ENCODE measurements at places on chromosomes 1 and 21.

GRCh38 chr1:169509354-169509753 is 23.6 kb upstream of the SLC19A2 start:
- DNase-seq = no peak

DNA sequence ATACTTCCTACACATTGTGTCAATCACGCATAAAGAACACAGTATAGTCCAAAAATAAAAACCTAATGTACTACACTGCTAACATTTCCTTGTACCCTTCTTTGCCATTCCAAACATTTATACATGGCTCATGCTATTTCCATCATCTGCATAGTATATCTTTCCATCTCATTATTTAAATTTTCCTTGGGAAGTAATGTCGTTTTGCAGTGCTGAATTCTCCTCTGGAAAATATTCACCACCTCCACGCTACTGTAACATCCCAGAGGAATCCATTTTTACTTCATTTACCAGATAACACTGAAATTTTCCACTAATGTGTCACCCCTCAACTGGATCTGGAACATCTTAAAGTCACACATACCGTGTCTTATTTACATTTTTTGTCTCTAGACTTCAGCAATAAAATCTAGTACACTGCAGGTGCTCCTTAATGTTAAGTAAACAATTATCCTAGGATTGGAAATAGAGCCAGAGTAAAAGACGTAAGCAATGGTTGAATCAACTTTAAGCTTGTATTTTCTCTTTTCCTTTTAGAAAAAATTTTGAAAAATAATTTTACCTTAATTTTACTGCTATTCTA is 881.0 kb downstream of the AMY1C start:
- no peak for DNase-seq

- no peak for DNase-seq
Observed at GRCh38 chr1:67741736-67742135, 56.7 kb downstream of the GADD45A start.

DNA sequence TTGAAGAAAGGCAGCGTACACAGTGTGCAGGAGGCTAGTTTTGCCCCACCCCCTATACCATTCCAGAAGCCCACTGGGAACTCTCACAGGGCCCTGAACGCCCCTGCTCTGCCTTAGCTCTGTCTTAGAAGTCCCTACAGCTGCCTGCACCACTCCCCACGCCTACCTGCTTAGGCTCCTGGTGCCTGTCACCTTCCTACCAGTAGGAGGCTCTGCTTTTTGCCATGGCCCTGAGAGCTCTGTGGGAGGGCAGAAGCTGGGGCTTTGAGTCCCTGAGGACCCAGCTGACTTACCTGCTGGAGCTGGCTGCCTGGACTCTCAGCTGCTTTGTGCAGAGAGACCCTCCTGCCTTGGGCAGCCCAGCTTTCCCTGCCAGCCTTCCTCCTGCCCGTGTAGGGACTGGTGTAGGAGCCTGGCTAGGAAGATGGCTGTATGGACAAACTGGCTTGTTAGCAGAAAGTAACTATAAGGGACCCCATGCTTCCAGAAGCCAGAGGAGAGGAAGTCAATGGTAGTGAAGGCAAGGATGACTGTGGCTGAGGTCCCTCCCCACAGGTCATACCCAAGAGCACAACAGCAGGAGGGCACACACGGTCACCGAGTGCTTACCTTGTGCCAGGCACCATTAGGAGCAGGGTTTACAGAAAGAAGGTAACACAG is 9.8 kb upstream of the CELSR2 start:
- DNase-seq = no peak

DNA sequence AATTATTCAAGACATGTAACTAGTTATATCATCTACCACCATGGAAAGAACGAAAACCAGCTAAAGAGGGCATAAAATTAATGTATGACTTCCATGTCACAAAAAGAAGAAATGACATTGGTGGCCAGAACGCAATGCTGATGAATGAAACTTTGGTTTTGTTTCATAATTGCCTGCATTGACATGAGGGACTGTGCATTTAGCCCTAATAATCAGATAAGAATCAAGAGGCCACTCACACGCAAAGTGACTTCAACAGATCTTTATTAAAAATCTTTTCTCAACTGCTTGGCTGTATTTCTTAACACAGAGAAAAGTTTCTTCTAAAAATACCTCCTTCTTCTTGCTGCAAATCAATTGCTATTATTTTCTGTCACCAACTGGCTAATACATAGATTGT is 184.7 kb upstream of the RUNX1 start:
- DNase-seq = no peak

DNA sequence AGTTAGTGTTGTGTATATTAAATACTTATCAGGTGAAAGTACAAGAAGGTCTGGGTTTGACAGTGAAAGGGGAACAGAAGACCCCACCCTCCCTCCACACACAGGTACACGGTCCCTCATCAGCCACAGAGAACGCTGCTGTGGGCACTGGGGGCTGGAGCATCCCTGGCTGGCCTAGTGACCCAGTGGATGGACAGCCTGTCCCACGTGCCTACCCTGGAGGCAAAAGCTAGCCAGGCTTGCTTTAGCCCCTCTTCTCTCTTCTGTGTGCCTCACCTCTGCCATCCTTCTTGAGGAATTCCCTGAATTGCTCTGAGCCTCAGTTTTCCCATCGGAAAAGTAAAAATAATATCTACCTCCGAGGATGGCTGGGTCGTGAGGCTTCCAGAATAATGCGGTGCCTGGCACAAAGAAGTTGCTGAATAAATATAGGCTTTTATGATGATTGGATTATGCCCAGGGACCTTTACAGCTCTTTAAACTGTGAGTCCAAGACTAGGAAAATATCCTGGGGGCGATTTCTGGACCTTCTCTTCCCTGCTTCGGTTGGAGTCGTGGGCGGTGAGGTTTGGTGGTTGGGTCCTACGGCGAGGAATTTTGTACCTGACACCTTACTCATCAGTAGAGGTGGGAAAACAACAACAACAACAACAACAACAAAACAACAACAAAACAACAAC is 918 bp downstream of the IFNLR1 start:
- DNase-seq = no peak

- no peak for DNase-seq
Observed at GRCh38 chr1:41232305-41232704, 9.8 kb downstream of the SCMH1 start.

- DNase-seq = no peak
Observed at GRCh38 chr21:29056005-29056404, 17.4 kb downstream of the CCT8 start.

DNA sequence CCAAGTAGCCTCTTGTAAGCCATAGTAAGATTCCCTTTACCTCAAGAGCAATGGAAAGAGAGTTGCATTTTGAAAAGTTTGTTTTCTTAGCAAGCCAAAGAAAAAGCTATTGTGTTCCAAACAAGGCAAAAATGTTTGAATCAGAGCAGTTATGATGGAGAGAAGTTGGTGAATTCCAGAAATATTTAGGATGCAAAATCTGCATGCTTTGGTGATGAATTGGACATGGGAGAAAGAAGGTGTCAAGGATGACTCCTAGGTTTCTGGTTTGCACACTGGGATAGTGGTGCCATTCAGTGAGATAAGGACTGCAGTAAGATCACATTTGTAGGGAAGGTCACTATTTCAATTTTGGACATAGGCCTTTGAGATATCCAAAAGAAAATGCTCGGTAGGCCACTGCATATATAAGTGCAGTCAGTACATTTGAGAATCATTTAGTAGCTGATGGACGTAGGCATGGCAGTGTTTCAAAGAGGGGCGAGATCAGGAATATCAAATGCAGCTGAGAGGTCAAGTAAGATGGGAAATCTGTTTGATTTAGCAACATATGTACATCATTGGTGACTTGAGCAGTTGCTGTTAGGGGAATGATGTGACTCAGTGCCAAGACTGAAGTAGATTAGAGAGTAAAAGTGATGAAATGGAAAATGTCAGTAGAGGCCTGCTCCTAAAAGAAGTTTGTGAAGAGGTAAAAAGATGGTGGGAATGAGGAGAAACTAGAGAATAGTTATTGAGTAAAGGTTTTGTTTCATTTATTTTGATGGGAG is 33.9 kb upstream of the GPR25 start:
- DNase-seq = no peak

GRCh38 chr1:157399984-157400382 is 152.3 kb downstream of the FCRL5 start:
- no peak for DNase-seq

GRCh38 chr1:201597551-201598230 is 58.8 kb downstream of the NAV1 start:
- no peak for DNase-seq

DNA sequence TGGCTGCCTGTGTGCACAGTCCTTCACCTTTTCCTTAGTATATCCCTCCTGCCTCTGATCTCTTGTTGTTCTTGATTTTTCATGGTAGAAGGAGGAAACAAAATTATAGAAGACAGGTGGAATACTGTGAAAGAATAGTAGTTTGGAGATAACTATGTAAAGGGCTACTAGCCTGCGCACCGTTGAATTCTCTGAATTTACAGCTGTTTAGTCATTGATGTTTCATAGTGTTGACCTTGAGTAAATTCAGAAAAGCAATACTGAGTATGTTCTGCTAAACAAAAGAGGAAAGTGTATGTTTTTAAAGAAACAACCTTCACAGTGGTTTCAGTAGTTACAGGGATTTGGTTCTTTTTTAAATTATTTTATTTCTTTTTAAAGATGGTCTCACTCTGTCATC is 18.1 kb downstream of the CAMTA1 start:
- DNase-seq = no peak

GRCh38 chr21:21969211-21969610 is 971.0 kb downstream of the NCAM2 start:
- DNase-seq = no peak

DNA sequence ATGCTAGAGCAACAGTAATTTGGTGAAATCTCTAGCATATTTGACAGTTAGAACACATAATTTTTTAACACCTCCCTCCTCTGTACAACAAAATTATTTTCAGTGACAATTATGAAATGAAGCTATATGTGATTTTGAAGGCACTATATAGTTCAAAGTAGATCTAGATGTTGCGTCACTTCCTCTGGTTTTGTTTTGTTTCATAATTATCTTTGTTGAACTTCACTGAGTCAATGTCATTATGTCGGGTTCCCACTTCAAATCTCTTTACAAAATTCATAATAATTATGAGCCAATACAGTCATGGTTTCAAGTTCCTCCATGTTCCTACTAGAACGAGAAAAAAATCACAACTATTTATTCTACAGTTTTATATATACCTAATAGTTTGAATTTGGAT is 254.8 kb upstream of the PLXNA2 start:
- no peak for DNase-seq

DNA sequence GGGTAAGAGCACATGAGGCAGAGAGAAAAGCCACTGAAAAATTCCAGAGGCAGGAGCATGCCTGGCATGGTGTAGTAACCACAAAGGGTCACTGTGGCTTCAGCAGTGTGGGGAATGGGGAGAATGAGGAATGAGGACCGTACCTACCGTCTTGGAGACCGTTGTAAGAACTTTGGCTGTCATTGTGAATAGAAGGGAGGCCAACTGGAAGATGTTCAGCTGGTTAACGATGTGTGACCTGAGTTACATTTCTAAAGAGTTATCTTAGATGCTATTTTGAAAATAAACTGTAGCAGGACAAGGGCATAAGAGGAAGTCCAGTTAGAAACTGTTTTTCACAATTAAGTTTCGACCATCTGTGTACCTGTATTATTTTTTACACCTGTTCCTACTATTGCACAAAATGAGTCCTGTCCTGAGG is 365.5 kb upstream of the SGIP1 start:
- DNase-seq = no peak

GRCh38 chr21:25461725-25462124 is 145.6 kb downstream of the MRPL39 start:
- DNase-seq = no peak

DNA sequence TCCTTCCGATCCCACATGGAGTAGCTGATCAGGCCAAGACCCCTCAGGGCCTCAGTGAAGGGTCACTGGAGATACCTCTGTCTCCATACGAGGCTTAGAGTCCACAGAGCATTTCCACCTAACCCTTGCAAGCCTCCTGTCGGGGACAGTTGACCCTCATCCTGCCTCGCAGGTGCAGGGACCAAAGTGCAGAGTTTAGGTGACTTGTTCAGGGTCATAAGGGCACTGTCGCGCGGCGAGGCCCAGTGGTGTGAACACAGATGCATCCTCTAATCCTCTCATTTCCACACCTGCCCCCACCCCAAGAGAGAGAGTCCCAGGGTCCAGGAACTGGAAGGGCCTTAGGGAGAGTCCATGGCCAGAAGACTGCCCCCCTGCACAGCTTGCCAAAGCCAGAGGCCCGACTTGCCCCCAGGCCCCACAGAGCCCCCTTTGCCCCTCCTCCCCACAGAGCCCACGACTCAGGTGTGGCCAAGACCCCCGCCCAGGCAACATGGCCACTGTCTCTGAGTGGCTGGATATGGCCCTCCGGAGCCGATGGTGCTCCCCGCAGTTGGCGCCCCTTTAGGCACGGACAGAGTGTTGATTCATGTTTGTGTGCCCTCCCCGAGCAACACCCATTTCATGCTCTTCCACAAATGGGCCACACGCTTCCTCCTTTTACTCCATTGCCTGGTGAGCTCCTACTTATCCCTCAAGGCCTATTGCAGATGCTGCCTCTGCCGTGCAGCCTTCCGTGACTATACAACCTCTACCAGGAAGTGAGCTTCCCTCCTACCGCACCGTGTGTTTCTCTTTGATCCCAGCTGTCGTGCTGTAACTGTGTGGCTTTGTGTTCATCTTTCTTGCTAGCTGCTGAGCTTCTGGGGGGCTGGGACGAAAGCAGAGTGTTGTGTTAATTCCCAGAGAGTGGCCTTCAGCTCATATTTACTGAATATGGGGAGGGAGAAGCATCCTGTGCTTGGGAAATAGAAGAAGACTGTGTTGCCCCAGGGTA is 1.7 kb downstream of the TRPM2 start:
- no peak for DNase-seq

- DNase-seq = no peak
Observed at GRCh38 chr1:156748670-156749418, 2.6 kb downstream of the HDGF start.

- no peak for DNase-seq
Observed at GRCh38 chr1:167455786-167456446, 62.4 kb downstream of the CD247 start.

DNA sequence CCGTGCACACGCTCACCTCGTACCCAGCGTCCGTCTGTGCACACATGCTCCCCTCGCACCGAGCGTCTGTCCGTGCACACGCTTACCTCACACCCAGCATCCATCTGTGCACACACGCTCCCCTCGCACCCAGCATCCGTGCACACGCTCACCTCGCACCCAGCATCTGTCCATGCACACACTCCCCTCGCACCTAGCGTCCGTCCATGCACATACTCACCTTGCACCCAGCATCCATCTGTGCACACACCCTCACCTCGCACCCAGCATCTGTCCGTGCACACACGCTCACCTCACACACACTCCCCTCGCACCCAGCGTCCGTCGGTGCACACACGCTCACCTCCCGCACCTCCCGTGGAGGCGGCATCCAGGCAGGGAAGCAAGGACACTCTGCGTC is 24.4 kb upstream of the COL18A1 start:
- DNase-seq = no peak

DNA sequence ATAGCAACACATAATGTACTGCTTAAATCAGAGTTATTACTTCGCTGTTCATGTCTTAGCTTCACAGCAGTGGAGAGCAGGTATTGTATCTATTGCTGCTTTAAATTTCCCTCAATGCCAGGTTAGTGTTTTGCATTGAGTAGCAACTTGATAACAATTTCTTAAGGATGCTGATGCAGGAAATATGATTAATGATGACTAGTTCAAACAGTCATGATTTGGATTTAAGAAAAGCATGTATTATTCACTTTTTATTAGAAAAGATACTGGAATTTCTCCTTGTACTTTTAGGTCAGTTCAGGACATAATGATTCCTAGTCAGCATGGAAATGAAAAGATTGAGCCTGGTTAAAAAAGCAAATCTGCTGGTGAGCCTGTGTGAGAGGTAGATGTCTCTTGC is 67.2 kb upstream of the ARHGAP29 start:
- no peak for DNase-seq
